HT1080 (cell line): ENCODE measurements at places on chromosomes 12 and 14.

DNA sequence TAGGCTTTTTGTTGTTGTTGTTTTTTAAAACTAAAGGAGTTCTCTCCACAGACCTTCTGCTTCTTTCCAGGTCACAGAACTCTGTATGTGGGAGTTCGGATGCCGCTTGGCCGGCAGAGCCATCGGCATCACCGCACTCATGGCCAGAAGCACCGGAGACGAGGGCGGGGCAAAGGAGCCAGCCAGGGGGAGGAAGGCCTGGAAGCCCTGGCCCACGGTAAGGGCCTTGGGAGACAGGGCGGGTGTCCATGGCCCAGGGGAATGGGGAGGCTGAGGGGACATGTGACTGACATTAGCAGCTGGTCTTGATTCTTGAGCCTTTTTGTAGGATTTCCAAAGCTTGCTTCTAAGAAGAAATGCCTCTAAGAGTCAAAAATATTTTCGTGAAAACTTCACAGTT is 26.2 kb downstream of the SLC4A8 start:
- DNase-seq = no peak

DNA sequence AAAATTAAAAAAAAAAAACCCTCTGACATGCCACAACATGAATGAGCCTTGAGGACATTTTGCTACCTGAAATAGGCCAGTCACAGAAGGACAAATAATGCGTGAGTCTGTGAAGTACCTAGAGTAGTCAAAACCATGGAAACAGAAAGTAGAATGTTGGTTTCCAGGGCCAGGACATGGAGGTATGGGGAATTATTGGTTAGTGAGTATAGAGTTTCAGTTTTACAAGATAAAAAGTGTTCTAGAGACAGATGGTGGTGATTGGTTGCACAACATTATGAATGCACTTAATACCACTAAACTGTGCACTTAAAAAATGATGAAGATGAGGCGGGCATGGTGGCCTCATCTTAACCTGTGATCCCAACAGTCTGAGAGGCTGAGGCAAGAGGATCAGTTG is 47.6 kb upstream of the ZFP36L1 start:
- no peak for DNase-seq

DNA sequence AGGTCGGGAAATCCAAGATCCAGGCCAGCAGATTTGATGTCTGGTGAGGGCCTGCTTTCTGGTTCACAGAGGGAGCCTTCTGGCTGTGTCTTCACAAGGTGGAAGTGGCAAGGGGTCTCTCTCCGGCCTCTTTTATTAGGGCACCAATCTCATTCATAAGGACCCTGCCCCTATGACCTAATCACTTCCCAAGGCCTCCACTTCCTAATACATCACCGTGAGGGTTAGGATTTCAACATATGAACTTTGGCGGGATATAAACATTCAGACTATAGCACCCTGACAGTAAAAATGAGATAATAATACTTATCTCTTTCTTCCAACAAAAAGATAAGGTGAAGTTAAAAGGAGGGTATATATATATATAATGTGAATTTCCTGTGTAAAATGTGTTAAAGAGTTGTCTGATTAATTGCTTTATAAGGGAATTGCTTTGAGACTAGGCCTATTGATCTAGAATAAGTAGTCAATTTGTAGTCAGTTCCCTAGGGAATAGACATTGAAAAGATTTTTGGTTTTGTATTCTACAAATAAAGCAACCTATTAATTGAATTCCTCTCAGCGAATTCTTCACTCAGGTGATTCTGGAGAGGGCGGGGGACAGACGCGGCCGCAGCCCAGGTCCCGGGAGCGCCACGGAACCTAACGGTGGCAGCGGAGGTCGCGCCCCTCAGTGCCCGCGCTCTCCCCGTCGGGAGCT is 516 bp upstream of the LGALS3 start:
- no peak for DNase-seq

DNA sequence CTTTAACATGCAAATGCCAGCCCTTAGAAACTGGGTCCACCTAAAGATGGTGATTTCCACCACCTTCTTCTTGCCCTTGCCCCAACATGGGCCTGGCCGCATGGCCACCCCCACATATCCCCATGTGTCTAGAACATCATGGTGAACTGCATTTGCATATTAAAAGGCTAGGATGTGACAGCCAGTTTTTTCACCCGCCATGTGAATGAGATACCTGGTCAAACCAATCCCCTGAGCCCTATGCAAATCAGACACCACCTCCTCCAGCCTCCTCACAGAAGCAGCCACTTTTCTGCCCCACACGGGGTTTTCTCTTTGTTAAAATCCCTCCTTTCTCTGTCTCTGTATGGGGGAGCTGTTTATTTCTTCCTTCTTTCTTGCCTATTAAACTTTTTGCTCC is 1322.5 kb downstream of the FSCB start:
- no peak for DNase-seq

DNA sequence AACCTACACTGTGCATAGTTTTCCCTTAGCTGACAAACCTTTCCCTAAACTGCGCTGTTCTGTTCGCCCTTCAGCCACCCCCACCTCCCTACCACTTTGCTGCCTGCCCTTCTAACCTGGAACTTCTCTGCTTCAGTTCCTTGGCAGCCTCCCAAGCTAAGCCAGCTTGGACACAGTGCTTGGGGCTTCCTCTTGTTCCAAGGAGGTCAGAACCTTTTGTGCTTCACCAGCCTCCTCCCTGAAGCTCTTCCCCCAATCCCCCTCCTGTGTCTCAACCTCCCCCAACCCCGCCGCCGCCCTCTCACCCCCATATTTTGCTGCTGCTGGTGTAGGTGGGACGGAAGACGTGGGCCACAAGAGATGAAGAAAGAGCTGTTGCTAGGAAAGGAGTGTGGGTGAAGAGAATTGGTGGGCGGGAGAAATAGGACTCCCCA is 8.1 kb upstream of the RIC8B start:
- DNase-seq = no peak

DNA sequence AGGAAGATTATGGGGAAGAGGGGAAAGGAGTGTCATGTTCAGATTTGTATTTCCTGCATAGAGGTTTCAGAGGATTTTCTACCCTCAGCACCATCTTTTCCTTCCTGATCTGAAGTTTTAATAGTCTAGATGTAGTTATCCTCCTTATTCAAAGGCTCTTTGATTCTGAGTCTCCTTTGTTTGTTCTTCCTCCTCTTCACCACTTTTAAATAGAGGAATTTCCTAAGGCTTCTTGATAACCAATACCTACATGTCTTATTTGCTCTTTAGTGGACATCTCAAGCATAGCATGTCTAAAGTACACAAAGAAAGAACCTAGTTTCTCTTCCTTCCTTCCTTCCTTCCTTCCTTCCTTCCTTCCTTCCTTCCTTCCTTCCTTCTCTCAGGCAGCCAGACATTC is 8.3 kb downstream of the MGAT4C start:
- no peak for DNase-seq

GRCh38 chr12:113158439-113159203 is 9.1 kb downstream of the CFAP73 start:
- DNase-seq = no peak

GRCh38 chr12:56521590-56522371 is at the start of gene RBMS2:
RBMS2 (plus strand) TSS chr12:56521820; CDS start chr12:56522024, 204 bp downstream.
- DNase-seq = peak; percentile 96

GRCh38 chr14:55026441-55026792 is 482 bp downstream of the WDHD1 start:
- no peak for DNase-seq

- no peak for DNase-seq
Observed at GRCh38 chr12:113083863-113084435, 27.4 kb downstream of the DTX1 start.

DNA sequence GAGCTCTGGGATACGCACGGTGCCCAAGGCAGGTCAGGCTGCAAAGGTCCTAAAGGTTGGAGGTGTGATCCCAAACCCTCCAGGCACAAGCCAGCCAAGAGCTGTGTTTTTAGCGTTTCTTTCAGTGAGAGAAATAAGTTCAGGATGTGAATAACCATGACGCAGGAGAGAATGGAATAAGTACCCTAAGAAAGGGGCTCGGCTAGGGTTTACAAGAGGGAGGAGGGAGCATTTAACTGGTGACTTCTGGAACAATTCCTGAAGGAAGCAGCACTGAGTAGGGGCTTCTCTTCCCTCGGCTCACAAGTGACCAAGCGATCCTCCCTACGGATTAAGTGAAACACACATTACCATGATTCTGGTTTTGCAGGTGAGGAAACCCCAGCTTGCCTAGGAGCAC is 29.4 kb downstream of the SSH1 start:
- DNase-seq = no peak

GRCh38 chr12:129788506-129789084 is 115.2 kb downstream of the TMEM132D start:
- peak; percentile 88 for DNase-seq

DNA sequence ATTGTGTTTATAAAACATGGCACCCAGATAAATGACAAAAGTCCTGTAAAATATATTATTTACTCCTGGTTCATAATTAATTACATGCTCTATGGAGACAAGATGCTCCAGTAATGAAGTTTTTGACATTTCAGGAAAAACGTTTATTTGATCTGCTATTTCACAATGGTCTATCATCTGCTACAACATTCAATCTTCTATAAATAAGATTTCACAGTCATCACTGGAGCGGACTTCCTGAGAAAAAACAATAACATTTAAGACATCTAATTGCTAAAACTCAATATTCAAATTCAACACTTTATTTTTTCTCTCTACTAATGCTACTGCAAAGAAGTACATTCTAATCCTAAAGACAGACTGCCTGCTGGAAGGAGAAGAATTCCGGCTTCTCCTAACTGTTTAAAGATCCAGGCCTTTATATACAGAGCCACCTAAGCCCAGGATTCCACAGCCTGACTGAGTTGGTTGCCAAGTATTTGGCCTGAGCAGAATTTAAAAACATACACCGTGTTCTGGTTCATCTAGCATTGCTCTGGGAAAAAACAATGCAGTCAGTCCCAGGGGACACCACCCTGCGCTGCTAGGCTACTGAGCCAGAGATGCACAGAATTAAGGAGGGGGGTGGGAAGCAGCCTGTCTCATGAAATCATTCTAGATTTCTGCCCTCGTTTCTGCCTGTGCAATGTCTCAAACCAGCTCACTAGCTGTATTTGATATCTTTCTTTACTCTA is 58.0 kb downstream of the TMTC1 start:
- DNase-seq = no peak

- DNase-seq = no peak
Observed at GRCh38 chr12:45872446-45872845, 117.9 kb downstream of the SCAF11 start.

GRCh38 chr12:31650918-31651317 is 8.6 kb upstream of the ETFBKMT start:
- no peak for DNase-seq

DNA sequence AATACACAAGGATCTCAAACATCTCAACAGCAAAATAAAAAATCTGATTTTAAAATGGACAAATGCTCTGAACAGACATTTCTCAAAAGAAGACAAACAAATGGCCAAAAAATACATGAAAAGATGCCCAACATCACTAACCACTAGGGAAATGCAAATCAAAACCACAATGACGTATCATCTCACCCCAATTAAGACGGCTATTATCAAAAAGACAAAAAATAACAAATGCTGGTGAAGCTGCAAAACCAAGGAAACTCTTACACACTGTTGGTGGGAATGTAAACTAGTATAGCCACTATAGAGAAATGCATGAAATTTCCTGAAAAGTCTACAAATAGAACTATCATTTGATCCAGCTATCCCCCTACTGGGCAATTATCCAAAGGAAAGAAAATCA is 145.0 kb downstream of the BTG1 start:
- DNase-seq = no peak

- DNase-seq = no peak
Observed at GRCh38 chr12:26231470-26231869, 36.1 kb downstream of the SSPN start.

DNA sequence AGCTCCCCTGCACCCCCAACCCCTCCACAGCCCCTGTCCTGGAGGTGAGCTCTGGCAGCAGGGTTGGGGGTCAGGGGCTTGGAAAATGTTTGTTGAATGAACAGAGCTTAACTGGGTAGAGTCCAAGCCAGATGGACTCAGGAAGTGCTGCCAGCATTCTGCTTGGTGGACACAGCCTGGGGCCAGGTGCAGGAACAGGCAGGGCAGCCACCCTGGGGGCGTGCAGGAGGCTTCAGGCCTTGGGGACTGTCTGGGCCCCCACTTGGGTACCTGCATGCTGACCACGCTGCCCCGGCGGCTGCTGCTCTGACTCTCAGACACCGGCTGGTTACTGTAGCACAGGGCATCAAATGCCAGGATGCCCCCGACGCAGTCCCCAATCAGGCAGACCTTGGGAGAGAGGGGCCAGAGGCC is 15.7 kb downstream of the ARL6IP4 start:
- DNase-seq = no peak

DNA sequence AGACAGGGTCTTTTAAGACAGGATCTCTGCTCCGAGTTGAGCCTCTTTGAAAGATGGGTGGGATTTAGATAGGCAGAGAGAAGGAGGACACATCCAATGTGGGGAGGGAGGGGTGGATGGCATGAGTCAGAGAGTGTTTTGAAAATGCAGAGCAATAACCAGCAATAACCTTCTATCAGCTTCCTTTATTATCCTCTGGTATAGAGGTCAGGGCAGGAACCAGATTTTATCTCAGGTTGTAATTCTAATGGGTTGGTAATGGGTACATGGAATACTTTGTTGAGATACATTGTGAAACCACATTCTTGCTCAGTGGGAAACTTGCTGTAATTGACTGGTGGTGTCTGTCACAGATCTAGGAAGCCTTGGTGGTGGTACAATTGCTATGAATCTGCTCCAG is 37.6 kb upstream of the CCDC63 start:
- no peak for DNase-seq

GRCh38 chr12:113154351-113154973 is 4.9 kb downstream of the CFAP73 start:
- DNase-seq = no peak

GRCh38 chr14:90720832-90721231 is 95.4 kb downstream of the TTC7B start:
- DNase-seq = no peak

- no peak for DNase-seq
Observed at GRCh38 chr14:82719617-82720016, 1186.0 kb upstream of the SEL1L start.

GRCh38 chr12:131671871-131672270 is 39.0 kb upstream of the SFSWAP start:
- DNase-seq = no peak

- DNase-seq = peak; percentile 53
Observed at GRCh38 chr12:10190558-10191388, 11.9 kb downstream of the TMEM52B start.

DNA sequence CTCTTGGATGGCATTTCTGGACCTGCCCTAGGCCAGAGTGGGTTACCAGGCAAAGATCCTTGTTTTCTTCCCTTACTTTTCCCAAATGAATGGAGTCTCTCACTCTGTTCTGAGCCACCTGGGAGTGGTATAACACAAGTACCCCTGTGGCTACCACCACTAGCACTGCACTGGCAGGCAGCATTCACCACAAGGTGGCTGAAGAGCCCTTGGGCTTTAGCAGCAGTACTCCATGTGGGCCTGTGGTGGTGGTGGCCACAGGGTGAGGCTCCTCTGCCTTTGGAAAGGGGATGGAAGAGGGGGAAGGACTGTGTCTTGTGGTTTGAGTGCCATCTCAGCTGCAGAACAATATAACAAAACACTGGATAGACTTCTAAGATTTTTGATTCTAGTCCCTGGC is 38.1 kb upstream of the LMNTD1 start:
- peak; percentile 6 for DNase-seq
